ENCODE measurements at places on chromosomes 3 and 15. TPM values are rescaled to one million over a fixed set of nuclear protein-coding genes. Genes with fewer than 3 reads are reported as not detected.

Gene CLDN16
- 0.15 TPM for polyA plus RNA-seq

Gene NANOGP8
- 0.30 TPM for polyA plus RNA-seq

Gene SYNPR
- 0.87 TPM for polyA plus RNA-seq

- H3K4me3 ChIP-seq, result no peak overlapping the region
- no peaks in the 10 kb centered on the region for H3K27me3 ChIP-seq
- no peak for DNase-seq
- no peaks in the 10 kb centered on the region for H3K4me1 ChIP-seq
- H3K36me3 ChIP-seq, result no peaks in the 10 kb centered on the region
These were observed 360.9 kb downstream of the ZNF385D start for GRCh38 chr3:21390136-21390535.

- DNase-seq, result no peak
- no peak overlapping the region for H3K4me3 ChIP-seq
- H3K27ac ChIP-seq, result no peak overlapping the region
These were observed 12.5 kb downstream of the CTSH start for GRCh38 chr15:78932258-78932808.

- H3K27ac ChIP-seq, result no peak overlapping the region
- H3K36me3 ChIP-seq, result peaks cover 45% of the 10 kb centered on the region
- H3K4me3 ChIP-seq, result no peak overlapping the region
These were observed 3.0 kb downstream of the MRPS22 start for GRCh38 chr3:139346771-139347170.

DNA sequence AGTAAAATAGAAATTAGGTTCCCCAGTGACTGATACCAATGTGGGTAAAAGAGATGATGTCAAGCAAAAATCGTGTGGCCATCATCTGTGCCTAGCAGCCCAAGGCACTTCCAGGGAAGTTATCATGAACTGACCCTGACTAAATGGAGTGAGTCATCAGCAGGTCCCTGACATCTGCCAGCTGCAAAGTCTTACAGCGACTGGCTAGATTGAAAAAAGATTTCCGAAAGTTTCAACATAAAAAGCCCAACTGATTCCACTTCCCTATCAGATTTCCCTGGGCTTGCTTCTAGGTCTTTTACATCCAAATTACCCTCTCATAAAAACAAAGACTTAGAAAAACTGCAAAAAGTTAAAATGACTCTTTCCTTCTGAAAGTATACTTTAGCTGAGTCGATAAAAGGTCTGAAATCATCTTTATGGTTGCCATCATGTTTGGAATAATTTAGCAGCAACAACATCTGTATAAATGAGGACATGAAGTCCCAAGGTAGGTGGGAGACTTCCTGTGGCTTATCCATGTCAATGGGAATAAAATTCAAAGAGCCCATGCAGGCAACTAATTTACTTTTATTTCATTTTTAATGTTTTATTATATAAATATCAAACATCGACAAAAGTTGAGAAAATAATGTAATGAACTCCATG, 342.8 kb downstream of the ERC2 start:
- H3K27ac ChIP-seq, result no peak overlapping the region
- H3K4me1 ChIP-seq, result no peaks in the 10 kb centered on the region
- no peak for DNase-seq
- peaks cover 2% of the 10 kb centered on the region for H3K27me3 ChIP-seq
- no peak overlapping the region for H3K4me3 ChIP-seq

DNA sequence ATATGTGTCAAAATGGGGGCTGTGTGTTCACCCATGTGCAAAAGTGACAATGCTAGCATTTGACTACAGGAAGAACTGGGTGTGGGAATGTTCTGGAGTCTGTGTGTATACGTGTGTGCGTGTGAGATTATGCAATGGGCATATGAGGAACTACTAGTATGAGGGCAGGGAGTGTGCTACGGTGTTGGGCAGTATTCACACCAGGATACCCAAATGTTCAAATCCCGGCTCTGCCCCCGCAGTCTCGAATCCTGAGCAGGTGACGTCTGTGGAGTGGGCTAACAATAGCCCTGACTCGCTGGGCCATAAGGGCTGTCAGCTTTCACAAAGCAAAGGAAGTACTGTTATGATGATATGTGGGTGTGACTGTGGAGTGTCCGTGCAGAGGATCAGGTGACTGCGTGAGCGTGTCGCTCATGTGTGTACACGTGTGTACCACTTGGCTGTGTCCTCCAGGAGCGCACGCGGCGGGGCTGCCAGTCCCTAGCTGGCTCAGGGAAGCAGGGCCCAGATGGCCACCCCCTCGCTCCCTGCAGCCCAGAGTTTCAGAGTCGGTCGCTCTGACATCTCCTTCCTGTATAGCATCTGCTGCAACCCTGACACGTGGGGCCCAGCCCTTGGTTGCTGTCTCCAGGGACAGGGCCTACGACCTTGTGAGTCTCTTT, 27.2 kb downstream of the IQSEC1 start:
- no peaks in the 10 kb centered on the region for H3K4me1 ChIP-seq
- no peak for DNase-seq
- peaks cover 20% of the 10 kb centered on the region for H3K27me3 ChIP-seq
- no peaks in the 10 kb centered on the region for H3K36me3 ChIP-seq
- H3K4me3 ChIP-seq, result no peak overlapping the region
- H3K27ac ChIP-seq, result no peak overlapping the region

Measured in large intestine (tissue), 12 donors.